Activated CD4-positive, CD25-positive, alpha-beta regulatory T cell (primary cell): ENCODE measurements at places on chromosomes 3 and 15.

DNA sequence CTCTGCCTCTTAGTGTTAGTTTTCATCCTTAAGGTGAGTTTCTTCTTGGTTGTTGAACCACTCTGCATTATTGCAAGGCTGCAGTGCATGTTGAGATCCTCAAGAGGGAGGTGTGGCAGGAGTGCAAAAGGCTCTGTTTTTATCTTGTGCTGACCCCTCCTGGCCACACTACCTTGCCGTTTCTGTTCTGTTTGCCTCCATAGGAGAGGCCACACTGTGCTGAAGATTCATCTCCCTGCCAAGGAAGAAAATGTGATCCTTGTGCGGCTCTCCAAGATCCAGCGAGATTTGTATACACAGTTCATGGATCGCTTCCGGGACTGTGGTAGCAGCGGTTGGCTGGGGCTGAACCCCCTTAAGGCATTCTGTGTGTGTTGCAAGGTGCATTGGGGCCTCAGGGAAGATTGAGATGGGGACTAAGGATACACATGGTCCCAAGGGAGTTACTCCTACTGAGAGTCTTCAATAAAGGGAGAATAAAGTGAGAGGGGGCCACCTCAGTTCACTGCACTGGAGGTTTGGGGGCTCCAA is 33.0 kb upstream of the TEX264 start:
- no peak for DNase-seq

DNA sequence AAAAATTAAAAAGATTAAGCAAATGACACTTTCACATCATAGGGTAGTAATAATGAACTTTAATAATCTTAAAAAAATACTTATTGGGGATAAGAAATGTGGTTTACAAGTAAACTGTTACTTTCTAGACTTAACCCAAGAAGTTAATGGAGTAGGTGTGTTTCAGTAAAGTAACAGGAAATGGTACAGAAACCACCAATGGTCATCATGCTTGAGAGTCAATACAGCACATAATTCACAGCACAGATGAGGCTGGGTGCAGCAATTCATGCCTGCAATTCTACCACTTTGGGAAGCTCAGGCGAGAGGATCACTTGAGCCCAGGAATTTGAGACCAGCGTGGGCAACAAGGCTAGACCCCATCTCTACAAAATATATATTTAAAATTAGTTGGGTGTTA is 11.5 kb upstream of the USP50 start:
- no peak for DNase-seq

DNA sequence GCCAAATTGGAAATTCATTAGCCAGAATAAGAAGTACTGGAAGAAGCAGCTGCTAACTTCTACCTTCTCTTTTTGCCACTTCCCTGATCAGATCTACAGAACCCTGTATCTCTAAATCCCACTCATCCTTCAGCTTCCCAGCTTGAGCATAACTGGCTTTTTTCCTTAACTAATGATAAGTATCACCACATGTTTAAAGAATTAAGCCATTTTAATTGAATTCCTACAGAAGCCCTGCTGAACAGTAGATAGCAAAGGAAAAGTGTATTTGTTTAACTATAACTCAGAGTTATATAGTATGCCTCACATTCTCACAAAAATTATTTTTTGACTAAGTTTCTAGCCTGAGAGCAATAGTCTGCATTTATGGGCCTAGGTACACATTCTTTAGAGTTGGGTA is 262.4 kb downstream of the UBE2E2 start:
- no peak for DNase-seq

- no peak for DNase-seq
Measured at GRCh38 chr3:185815391-185816282, 9.2 kb downstream of the IGF2BP2 start.

GRCh38 chr3:54628888-54629441 is 298.9 kb downstream of the LRTM1 start:
- DNase-seq = no peak

GRCh38 chr3:52432225-52432624 is 12.7 kb downstream of the SEMA3G start:
- no peak for DNase-seq

DNA sequence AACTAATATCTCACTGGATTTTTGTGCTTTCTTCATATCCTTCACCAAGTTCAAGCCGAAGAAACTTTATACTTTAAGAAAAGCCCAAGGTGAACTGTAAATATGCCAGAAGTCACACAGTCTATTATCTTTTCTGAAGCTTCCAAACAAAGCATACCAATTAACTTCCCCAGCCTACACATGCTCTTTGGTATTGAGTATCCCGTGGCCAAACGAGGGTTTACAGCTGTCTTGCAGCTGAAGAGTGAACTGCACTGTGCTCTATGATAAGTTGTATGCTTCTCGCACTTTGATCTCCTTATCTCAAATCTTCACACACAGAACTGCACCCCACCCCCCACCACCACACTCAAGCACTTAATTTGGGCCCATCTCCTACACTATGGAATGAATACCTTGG is 215.6 kb upstream of the VEPH1 start:
- DNase-seq = no peak

GRCh38 chr15:90459368-90459767 is 70.4 kb upstream of the CRTC3 start:
- DNase-seq = no peak

GRCh38 chr15:80160570-80161156 is 7.9 kb downstream of the FAH start:
- no peak for DNase-seq

GRCh38 chr3:17949101-17949500 is 206.7 kb upstream of the TBC1D5 start:
- DNase-seq = no peak

GRCh38 chr3:37571269-37571668 is 290.4 kb upstream of the CTDSPL start:
- no peak for DNase-seq

GRCh38 chr3:188403404-188403803 is 249.4 kb downstream of the LPP start:
- no peak for DNase-seq

- DNase-seq = no peak
Measured at GRCh38 chr3:193945143-193945542, 190.8 kb upstream of the HES1 start.

GRCh38 chr3:122184591-122184929 is 1.1 kb downstream of the CASR start:
- no peak for DNase-seq

DNA sequence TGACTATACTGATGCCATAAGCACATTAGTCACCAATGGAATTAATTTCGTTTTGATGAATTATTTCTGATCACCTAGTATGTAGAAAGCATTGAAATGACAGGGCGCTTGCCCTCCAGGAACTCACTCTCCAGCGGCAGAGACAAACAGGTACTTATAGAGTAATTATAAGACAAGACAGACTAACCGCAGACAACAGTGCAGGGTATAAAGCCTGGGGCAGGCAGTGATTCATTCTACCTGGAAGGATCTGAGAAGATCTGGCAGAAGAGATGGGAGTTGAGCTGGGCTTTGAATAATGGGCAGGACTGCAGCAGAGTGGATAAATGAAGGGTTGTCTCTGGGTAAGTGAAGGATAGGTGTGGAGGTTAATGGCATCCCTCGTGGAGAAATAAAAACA is 331.8 kb downstream of the FGF12 start:
- DNase-seq = no peak

DNA sequence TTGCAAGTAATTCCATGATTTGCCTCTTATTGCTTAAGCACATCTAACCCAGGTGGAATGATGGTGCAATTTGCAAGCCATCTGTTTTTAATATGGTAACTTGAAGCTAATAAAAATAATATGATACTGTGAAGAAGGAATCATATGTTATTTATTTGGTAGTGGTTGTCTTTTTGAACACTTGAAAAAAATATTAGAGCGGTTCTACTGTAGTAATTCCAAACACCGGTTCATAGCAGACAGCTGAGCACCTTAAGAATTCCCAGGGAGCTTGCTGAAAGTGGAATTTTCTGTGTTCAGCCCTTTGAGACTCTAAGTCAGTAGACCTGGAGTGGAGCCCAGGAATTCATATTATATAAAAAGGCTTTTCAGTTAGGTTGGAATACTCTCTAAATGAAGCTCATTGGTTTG is 687.4 kb downstream of the EDEM1 start:
- DNase-seq = no peak

GRCh38 chr3:24254649-24255048 is 240.0 kb downstream of the THRB start:
- DNase-seq = no peak

- no peak for DNase-seq
Measured at GRCh38 chr3:83514130-83514914, 1444.5 kb upstream of the CADM2 start.

- DNase-seq = no peak
Measured at GRCh38 chr15:81092559-81092902, 41.5 kb upstream of the CFAP161 start.

DNA sequence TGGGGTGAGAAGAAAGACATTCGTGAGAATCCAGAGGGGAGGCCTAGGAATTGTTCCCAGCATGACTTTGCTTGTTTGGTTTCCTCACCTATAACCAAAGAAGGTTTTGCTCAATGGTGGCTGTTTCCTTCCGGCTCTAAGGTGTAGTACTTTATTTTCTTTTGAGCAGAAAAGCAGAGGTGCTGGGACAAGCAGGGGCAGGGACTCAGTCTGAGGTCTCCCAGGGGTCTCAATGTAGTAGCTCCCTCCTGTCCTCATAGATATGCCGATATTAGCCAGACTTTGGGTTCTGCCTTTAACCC is 41.6 kb downstream of the ZBTB38 start:
- DNase-seq = no peak

DNA sequence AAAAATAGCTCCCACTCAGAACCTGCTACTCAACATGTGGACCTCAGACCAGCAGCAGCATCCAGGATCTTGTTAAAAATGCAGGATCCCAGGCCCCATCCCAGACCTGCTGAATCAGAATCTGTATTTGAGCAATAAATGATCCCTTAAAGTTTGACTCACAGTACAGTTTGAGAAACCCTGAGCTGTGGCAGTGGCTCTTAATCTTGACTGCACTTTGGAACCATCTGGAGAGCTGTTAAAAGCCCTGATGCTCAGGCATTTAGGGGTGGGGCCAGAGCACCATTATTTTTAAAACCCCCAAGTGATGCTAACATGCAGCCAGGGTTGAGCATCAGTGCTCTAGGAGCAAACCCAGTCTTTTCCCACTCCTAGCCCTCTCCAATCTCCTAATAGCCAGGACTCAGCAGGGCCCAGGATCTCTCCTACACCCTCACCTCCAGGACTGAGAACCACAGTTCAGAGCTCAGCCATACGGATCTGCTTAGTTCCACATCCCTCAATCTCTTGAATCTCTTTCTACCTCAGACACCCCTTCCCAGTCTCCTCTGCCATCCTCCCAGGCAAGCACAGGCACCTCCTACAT is 10.2 kb downstream of the RFTN1 start:
- DNase-seq = no peak

DNA sequence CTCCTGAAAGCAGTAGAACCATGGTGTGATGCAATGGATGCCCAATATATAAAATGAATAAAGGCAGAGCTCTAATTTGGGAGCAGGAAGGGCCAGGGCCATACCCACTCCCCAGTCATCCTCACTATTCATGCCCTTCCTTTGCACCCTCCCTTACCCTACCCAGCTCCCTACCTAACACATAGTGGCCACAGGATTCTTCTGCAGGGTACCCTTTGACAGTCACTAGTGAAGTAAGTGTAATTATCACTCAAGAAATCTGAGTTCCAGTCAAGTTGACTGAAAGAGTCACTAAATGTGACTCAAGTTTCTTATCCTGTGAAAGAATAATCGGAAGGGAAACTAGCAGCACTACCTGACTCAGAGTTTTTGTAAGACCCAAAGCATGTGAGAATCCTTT is 69.2 kb downstream of the RASA2 start:
- DNase-seq = no peak

GRCh38 chr15:63495343-63495742 is 9.1 kb upstream of the USP3 start:
- no peak for DNase-seq

- DNase-seq = no peak
Measured at GRCh38 chr3:44442596-44443309, 34.7 kb downstream of the ZNF445 start.

DNA sequence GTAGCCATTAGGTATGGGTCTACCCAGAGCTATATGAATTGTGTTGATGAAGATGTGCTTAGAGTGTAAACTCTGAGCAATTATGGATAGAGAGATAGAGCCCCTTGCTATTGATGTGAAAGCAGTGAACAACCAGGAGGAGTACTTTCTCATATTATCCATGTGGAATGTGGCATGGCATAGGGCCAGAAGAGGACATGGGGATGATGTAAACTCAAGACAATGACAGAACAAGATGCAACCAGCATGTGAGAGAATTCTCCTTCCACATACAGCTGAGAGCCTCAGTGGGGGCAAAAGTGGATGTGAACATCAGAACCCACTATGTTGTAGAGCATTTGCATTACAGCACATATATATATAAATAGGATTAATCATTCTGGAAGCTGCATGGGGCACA is 36.4 kb upstream of the BNC1 start:
- DNase-seq = no peak

DNA sequence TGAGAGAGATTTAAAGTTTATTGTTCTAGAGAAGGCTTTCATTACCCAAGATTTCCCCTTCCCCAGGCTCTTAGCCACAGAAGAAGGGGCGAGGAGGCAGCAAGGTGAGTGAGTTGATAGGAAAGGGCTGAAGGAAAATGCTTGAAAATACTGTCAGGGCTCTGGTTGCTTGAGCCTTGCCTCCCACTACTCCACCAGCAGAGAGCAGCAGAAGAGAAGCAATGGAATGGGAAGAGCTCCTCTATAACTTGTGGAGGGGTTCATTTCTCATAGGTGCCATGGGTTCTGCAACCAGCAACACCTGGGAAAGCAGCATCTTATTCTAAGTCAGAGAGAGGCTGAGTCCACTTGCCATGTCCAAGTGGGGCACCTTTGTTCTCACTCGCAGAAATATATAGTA is 184.0 kb upstream of the CNTN6 start:
- DNase-seq = no peak

- DNase-seq = no peak
Measured at GRCh38 chr15:57098896-57099295, 180.5 kb downstream of the TCF12 start.

DNA sequence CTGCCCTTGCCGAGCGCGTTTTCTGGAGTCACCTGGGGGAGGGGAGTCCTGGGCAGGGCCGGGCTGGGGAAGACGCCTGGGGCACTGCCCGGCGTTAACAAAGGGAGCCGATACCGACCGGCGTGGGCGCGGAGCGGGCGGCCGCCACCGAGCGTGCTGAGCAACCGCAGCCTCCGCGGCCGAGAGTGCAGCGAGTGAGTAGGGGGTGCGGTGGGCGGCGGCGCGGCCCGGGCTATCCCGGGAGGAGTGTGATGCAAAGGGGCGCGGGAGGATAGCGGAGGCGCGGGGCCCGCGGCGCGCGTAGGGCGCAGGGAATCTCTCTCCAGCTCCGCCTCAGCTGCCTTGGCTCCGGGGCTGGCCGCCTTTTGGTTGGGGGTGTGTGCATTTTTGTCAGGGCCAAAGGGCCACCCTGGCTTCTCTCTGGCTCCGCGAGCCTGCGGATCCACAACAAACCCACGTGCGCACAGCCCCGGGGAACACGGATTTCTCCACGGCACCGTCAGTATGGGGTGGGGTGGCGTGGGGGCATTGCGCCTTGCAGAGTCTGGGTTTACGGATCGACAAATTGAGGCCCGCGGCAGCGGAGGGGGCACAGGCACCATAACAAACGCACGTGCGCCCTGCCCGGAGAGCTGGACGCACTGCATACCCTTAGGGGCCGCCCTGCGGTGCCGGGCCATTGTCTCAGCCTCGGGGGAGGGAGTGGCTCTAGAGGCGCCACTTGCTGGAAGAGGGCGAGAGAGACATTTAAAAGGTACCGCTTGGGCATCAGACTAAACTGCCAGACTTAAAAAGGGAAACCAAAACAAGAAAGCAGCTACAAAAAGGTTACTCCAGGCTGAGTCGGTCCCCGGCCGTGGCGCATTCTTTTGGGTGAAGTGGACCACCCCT is 560 bp downstream of the ST6GAL1 start:
- DNase-seq = peak; percentile 24

- DNase-seq = no peak
Measured at GRCh38 chr3:165040186-165040585, 38.1 kb downstream of the SI start.
